Caki2 (cell line): ENCODE measurements at places on chromosomes 4 and X. TPM values are rescaled to one million over a fixed set of nuclear protein-coding genes. Genes with fewer than 3 reads are reported as not detected.
A peak's percentile ranks its signal among the peaks of the same experiment; 100 is the strongest.

The FAAH2 gene
- 3.2 and 51.1 TPM in 2 replicates for total RNA-seq

The MCF2 gene
- total RNA-seq: 0.54 TPM in 1 of 2 replicates, not detected in the other

The DUX4 gene
- total RNA-seq: not detected in 2 replicates

DNA sequence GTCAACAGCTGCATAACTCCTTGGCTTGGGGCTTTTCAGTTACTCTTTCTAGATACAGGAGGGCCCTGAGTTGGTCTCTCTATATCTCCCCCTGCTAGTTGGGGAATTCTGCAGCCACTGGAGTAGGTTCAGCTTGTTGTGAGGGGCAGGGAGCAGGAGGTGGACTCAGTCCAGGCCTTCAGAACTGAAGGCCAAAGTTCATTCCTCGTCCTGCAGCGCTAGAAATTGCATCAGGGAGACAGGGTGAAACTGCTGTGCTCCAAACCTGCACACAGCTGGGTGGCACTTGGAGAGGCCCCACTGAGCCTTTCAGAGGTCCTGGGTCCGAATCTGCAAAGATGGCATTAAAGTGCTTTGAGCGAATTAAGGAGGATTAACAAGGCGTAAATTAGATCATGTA, 24.9 kb upstream of the TRIM60 start:
- no peak for DNase-seq

DNA sequence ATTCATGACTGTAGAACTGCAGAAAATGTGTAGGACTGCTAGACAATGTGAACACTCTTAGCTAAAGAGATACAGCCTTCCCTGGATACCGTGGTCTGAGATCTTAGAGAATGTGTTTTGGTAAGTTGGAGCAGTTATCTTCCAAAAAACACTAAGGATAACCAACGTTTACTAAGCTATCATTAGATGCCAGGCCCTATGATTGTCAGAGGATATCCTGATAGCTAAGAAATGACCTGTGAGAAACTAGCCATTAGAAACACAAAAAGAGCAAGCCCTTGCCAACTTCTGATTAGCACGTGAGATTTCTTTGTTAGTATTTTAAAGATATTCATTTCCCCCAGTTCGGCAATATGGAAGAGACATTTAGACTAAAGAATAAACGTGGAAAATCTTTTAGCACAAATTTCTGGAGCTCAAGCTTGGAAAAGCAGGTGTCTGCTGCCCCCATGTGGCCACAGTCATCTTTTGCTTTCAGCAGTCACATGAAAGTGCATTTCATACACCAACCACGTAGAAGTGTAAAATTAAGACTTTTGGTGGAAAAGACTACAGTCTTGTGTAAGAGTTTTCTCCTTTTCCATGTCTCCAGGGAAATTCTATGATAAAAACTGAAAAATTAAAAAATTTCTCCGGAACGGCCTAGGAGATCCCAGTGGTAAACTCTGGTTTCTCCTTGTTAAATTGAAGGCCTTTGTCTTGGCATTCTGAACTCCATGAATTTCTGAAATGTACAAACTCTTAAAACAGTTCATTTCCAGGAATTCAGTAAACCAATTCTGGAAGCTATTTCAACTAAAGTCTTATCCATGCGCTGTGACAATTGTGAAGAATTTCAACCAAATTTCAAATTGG, 136.4 kb downstream of the ZNF674 start:
- DNase-seq: peak; percentile 39

- DNase-seq: peak; percentile 20
Observed at GRCh38 chr4:78560296-78560963, 8.9 kb downstream of the ANXA3 start.

DNA sequence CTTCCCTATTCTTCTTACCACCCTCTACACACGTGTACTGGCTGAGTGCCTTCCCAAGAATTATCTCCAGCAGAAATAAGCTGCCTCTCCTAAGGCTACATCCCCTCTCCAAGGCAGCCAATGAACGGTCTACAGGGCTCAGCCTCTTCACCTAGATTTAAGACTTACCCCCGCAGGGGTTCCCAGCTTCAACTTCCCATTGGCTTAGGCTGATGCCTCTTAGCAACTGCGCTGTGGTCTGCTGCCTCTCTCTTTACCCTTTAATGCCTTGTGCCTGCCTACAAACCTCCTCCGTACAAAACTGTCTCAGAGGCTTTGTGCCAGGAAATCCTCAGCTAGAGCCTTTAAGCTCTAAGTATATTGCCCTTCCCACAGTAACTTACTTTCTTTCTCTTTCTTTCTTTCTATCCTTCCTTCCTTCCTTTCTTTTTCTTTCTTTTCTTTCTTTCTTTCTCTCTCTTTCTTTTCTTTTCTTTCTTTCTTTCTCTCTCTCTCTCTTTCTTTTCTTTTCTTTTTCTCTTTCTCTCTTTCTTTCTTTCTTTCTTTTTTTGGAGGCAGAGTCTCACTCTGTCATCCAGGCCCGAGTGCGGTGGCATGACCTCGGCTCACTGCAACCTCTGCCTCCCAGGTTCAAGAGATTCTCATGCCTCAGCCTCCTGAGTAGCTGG, 15.1 kb upstream of the PIGA start:
- no peak for DNase-seq

DNA sequence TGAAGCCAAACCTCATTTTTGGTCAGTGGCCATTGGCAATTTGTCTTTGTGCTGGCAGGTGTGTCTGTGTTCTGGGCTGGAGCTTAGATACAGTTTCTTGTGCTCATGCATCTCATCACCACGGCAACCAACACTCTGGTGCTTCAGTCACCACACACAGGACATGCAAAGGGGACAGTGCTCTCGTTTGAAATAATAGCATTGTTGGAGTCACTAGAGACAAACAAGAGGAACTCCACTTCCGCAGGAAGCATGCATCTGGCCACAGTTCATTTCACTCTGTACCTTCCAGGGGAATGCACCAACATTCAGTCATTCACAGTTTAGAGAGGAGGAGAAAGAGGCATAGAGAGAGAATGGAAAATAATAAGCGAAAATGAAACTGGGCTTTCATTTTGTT, 267.4 kb downstream of the ANK2 start:
- no peak for DNase-seq

- no peak for DNase-seq
Observed at GRCh38 chr4:184259081-184259480, 41.4 kb upstream of the ENPP6 start.
